ENCODE measurements at places on chromosomes 11 and 22. TPM values are rescaled to one million over a fixed set of nuclear protein-coding genes. Genes with fewer than 3 reads are reported as not detected.
A peak's percentile ranks its signal among the peaks of the same experiment; 100 is the strongest.

GRCh38 chr11:46667043-46667481 is 33.4 kb downstream of the ARHGAP1 start:
- H3K27ac ChIP-seq = peak overlapping the region; percentile 28
- no peaks in the 10 kb centered on the region for H3K4me1 ChIP-seq
- no peak for DNase-seq

DNA sequence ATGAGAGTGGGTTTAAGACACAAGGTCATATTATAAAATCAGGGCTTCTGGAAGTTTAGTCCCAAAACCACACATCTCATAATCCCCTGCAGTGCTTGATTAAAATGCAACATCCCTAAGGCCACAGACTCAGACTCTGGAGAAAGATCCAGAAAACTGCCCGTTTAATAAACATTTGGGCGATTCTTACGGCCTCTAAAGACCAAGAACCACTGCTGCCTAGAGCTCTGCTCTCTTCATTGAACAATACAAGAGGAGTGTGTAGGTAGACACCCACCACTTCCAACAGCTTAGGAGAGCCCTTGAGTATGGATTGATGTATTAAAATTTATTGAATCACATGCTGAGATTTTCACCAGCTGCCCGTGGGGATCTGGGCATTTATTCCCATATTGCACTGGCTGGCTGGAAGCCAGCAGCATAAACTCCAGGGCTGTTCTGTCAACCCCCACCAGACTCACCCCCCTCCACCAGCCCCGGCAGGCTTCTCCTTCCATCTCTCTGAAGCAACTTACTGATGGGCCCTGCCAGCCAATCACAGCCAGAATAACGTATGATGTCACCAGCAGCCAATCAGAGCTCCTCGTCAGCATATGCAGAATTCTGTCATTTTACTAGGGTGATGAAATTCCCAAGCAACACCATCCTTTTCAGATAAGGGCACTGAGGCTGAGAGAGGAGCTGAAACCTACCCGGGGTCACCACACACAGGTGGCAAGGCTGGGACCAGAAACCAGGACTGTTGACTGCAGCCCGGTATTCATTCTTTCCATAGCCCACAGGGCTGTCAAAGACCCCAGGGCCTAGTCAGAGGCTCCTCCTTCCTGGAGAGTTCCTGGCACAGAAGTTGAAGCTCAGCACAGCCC is 749 bp upstream of the BEST1 start:
- no peaks in the 10 kb centered on the region for H3K36me3 ChIP-seq
- H3K4me3 ChIP-seq = peak overlapping the region; percentile 19
- DNase-seq = no peak
- H3K27ac ChIP-seq = peak overlapping the region; percentile 28

- H3K36me3 ChIP-seq = no peaks in the 10 kb centered on the region
- H3K27ac ChIP-seq = peak overlapping the region; percentile 97
Measured at GRCh38 chr11:45805305-45806071, 539 bp downstream of the SLC35C1 start.

TMPRSS5 gene
- total RNA-seq = 8.6 TPM

GRCh38 chr11:119991669-119992068 is 146.2 kb downstream of the TRIM29 start:
- no peak overlapping the region for H3K4me3 ChIP-seq
- no peak overlapping the region for H3K27ac ChIP-seq
- no peak for DNase-seq

- peak overlapping the region; percentile 88 for H3K4me3 ChIP-seq
- DNase-seq = no peak
- H3K27me3 ChIP-seq = peaks cover 87% of the 10 kb centered on the region
- no peak overlapping the region for H3K27ac ChIP-seq
- peaks cover 26% of the 10 kb centered on the region for H3K4me1 ChIP-seq
- no peaks in the 10 kb centered on the region for H3K36me3 ChIP-seq
Measured at GRCh38 chr11:27701355-27702105, 1.3 kb upstream of the BDNF start.

DNA sequence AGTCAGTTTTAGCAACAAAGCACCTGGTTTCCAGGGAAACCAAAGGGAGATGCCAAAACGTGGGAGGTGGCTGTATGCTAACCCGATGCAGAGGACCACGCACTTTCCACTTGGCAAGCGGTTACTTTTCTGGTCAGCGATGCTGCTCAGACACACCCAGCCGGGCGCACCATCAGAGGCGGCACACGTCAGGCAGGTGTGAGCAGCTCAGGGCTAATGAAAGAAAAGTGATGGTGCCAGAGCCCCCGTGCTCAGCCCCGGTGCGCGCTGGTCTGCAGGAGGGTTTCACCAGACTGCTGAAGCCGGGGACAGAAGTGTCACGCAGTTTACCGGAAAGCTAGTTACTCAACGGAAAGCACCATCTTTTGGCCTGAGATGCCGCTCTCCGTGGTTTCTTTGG is 5.7 kb downstream of the LTO1 start:
- DNase-seq = no peak
- H3K4me3 ChIP-seq = peak overlapping the region; percentile 82
- no peak overlapping the region for H3K27ac ChIP-seq
- no peaks in the 10 kb centered on the region for H3K36me3 ChIP-seq

- no peaks in the 10 kb centered on the region for H3K4me1 ChIP-seq
- H3K36me3 ChIP-seq = no peaks in the 10 kb centered on the region
- no peak for DNase-seq
- H3K4me3 ChIP-seq = no peak overlapping the region
- H3K27me3 ChIP-seq = no peaks in the 10 kb centered on the region
Measured at GRCh38 chr11:102580185-102580951, 44.8 kb downstream of the MMP20 start.

GRCh38 chr11:830295-831117 is 2.2 kb upstream of the CD151 start:
- peaks cover 28% of the 10 kb centered on the region for H3K4me1 ChIP-seq
- H3K4me3 ChIP-seq = peak overlapping the region; percentile 81
- H3K27ac ChIP-seq = no peak overlapping the region
- H3K36me3 ChIP-seq = no peaks in the 10 kb centered on the region
- peaks cover 60% of the 10 kb centered on the region for H3K27me3 ChIP-seq

GRCh38 chr11:10770626-10771254 is 19.7 kb downstream of the CTR9 start:
- H3K27me3 ChIP-seq = no peaks in the 10 kb centered on the region
- H3K36me3 ChIP-seq = peaks cover 7% of the 10 kb centered on the region
- no peak overlapping the region for H3K4me3 ChIP-seq
- H3K4me1 ChIP-seq = no peaks in the 10 kb centered on the region

- peak within 1 kb of the TSS; percentile 80 for H3K4me3 ChIP-seq
- H3K36me3 ChIP-seq = no peaks in the 10 kb centered on the region
- H3K27ac ChIP-seq = no peak within 1 kb of the TSS
- peak; percentile 47 for DNase-seq
Measured at GRCh38 chr11:111540114-111540936, at the start of gene LAYN. LAYN (plus strand) TSS chr11:111540720; CDS start chr11:111540844, 124 bp downstream.

TECTA gene
- total RNA-seq = 1.7 TPM

OR4D5 gene
- not detected for total RNA-seq

GRCh38 chr11:38491986-38492385 is 1894.0 kb upstream of the RAG2 start:
- DNase-seq = no peak
- H3K4me3 ChIP-seq = no peak overlapping the region
- no peak overlapping the region for H3K27ac ChIP-seq
- H3K27me3 ChIP-seq = no peaks in the 10 kb centered on the region
- H3K36me3 ChIP-seq = no peaks in the 10 kb centered on the region

GRCh38 chr11:64569300-64569970 is 21.6 kb upstream of the SLC22A12 start:
- no peak overlapping the region for H3K27ac ChIP-seq
- no peaks in the 10 kb centered on the region for H3K27me3 ChIP-seq
- H3K36me3 ChIP-seq = no peaks in the 10 kb centered on the region
- peaks cover 23% of the 10 kb centered on the region for H3K4me1 ChIP-seq

NEFH gene
- total RNA-seq = 3.9 TPM

DNA sequence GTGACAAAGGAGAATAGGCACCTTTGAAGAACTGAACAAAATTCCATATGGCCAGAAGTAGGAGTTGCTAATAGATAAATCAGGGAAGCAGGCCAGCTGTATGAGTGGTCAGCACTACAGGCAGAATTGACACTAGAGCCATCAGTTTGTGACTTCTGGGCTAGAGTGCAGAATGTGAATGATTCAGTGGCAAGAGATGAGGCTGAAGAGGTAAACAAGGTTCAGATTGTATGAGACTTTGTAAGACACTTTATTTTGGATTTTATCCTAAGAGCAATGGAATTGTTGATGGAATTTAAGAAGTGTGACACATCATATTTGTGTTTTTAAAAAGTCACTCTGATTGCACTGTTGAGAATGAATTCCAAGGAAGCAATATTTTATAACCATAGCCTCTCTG is 12.9 kb downstream of the BIRC3 start:
- H3K27me3 ChIP-seq = no peaks in the 10 kb centered on the region
- no peaks in the 10 kb centered on the region for H3K4me1 ChIP-seq
- H3K27ac ChIP-seq = no peak overlapping the region
- no peak overlapping the region for H3K4me3 ChIP-seq
- no peak for DNase-seq

DNA sequence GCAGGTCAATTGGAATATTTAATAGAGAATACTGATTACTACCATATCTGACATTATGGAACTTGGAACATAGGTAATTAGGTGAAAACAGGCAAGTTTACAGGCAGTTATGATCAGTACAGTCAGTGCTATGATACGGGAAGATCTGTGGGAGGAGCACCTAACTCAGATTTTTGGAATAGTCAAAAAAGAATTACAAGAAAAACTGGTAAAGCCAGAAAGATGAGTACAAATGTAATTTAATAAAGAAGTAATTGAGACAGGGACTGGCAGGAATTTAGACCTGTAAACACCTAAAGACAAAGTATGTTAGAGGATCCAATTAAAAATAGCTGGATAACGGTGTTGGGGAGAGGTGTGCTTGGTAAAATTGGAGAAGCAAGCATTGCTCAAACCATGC is 206.5 kb upstream of the ANO5 start:
- DNase-seq = no peak

GDPD4 gene
- total RNA-seq = not detected

DNA sequence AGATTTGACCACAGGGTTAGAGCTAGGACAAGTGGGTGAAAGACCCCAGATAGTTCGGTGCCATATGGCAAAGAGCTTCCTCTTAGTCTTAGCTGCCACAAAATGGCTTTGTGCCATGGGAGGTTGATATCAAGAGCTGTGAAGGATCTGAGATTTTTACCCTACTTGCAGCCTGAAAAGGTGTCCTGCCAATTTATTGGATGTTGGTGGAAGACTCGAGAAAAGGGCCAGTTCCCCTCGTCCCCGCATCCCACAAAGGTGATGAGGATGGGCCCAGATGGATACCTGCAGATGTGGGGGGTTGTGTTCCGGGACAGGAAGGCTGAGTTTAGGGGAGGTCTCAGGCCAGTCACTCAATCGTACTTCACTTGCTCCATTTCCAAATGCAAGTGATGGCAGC is 27.2 kb downstream of the YDJC start:
- H3K36me3 ChIP-seq = peaks cover 5% of the 10 kb centered on the region
- H3K4me3 ChIP-seq = no peak overlapping the region
- no peaks in the 10 kb centered on the region for H3K27me3 ChIP-seq
- H3K4me1 ChIP-seq = peaks cover 6% of the 10 kb centered on the region

GRCh38 chr11:115716601-115717529 is 212.7 kb upstream of the CADM1 start:
- no peaks in the 10 kb centered on the region for H3K36me3 ChIP-seq
- DNase-seq = peak; percentile 64
- peak overlapping the region; percentile 95 for H3K27ac ChIP-seq
- H3K4me3 ChIP-seq = peak overlapping the region; percentile 85
- no peaks in the 10 kb centered on the region for H3K27me3 ChIP-seq

- H3K27ac ChIP-seq = no peak overlapping the region
- DNase-seq = no peak
- no peaks in the 10 kb centered on the region for H3K36me3 ChIP-seq
- H3K4me3 ChIP-seq = no peak overlapping the region
Measured at GRCh38 chr11:35082321-35083180, 56.4 kb upstream of the CD44 start.

ART5 gene
- total RNA-seq = 1.4 TPM

DNA sequence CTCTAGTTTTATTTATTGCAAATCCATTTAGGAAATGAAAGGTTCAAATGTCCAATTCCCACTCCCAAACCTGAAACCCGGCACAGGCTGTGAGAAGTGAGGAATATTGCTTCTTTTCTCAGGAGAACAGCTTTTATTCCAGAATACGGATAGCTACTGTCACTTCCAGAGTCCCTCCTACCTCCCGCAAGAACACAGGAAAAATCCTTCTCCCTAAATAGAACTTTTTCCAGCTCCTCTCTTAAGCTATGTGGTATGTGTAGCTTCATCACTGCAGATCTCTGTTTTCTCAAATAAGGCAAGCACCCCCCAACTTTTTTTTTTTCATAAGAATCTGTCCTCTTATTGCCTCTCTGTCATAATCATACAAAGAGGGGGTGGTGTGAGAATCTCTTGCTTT is 126.8 kb downstream of the LARGE1 start:
- no peak for DNase-seq
- peaks cover 14% of the 10 kb centered on the region for H3K36me3 ChIP-seq
- H3K4me1 ChIP-seq = peaks cover 6% of the 10 kb centered on the region
- no peaks in the 10 kb centered on the region for H3K27me3 ChIP-seq
- no peak overlapping the region for H3K4me3 ChIP-seq

OR4A16 gene
- total RNA-seq = not detected

DNA sequence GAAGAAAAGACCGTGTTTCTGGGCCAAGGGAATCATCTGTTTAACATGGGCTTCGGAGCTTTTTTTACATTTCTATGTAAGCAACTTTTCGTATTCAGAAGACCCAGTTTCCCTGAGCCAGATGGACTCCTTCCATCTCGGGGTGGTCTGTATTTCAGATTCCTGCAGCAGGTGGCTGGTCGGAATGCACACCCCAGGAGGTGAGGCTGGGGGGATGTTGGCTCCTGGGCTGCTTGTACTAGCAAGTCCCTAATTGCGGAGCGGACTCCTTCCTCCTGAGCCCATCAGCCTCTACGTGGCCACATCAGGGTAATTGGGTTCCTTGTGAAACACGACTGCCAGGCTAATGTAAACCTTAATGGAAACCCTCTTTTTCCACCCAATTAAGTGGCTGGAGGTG is 58.7 kb downstream of the PARVB start:
- no peak overlapping the region for H3K4me3 ChIP-seq
- peaks cover 3% of the 10 kb centered on the region for H3K36me3 ChIP-seq
- DNase-seq = no peak
- H3K27ac ChIP-seq = no peak overlapping the region
- H3K4me1 ChIP-seq = peaks cover 16% of the 10 kb centered on the region

LDHAL6A gene
- not detected for total RNA-seq

ZW10 gene
- total RNA-seq = 28.2 TPM

DNA sequence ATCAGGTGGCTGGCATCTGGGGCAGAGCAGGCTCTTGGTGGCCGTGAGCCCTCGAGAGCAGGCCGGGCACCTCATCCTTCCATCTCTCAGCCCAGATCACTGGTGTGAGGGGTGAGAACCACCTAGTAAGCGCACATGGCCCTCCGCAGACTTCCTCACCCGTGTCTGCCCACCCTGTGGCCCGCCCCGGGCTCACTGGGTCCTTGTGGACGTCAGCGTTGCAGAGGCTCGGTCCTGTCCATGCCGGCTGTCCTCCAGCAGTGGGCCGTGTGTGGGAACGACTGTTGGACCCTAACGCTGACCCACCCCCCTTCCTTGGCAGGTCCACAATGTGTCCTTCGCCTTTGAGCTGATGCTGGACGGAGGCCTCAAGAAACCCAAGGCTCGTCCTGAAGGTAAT is 17.2 kb upstream of the PARVG start:
- H3K27me3 ChIP-seq = no peaks in the 10 kb centered on the region
- no peak overlapping the region for H3K4me3 ChIP-seq
- no peak overlapping the region for H3K27ac ChIP-seq
- no peaks in the 10 kb centered on the region for H3K36me3 ChIP-seq
- H3K4me1 ChIP-seq = peaks cover 5% of the 10 kb centered on the region

GRCh38 chr11:81647374-81647773 is 1086.3 kb downstream of the FAM181B start:
- H3K4me3 ChIP-seq = no peak overlapping the region
- no peak overlapping the region for H3K27ac ChIP-seq
- H3K36me3 ChIP-seq = no peaks in the 10 kb centered on the region
- peaks cover 67% of the 10 kb centered on the region for H3K27me3 ChIP-seq
- DNase-seq = no peak
